ENCODE measurements at places on chromosomes 5 and 9.

GRCh38 chr5:78113689-78114264 lies 180.7 kb downstream of the AP3B1 start:
- no peak for DNase-seq

- no peak for DNase-seq
Observed at GRCh38 chr9:90569511-90569910, 73.1 kb downstream of the DIRAS2 start.

DNA sequence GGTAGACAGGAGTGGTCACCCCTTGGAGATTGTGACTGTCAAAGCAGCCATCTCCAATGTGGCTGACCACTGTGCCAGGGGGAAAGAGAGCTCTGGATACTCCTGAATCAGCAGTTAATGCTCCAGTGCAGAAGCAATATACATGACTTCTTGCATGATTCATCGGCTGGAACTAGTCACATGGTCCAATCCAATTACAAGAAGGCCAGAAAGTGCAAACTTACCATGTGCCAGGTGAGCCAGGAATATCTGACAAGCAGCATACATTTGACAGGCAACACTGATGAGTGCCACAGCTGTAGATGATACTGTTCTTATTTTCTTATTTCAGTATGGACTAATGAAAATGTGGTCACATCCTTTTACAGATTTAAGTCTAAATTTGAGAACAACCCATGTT lies 440.0 kb upstream of the MPDZ start:
- DNase-seq = peak; percentile 29

DNA sequence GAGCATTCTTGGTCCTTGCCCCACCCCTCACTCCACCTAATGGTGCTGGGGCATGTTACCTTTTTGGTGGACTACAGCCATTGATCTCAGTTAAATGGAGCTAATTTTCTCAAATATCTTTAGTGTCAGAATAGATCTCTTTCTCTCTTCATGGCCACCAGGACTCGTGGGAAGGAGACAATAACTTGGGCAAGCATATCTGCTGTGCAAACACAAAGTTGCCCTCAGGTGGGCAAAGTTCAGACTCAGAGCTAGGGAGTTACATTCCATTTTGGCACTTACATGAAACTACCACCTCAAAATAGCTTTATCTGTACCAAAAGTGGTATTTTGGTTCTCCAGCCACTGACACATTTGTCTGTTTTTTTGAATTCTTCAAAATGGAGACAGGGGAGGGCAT lies 671.9 kb upstream of the KLF4 start:
- DNase-seq = no peak

- no peak for DNase-seq
Observed at GRCh38 chr9:70998962-70999361, 122.5 kb downstream of the TRPM3 start.

- DNase-seq = peak; percentile 16
Observed at GRCh38 chr9:73176450-73176875, 24.8 kb downstream of the ANXA1 start.

GRCh38 chr5:149268928-149269557 lies 2.6 kb upstream of the AFAP1L1 start:
- peak; percentile 78 for DNase-seq

- DNase-seq = no peak
Observed at GRCh38 chr9:97558701-97559101, 57.2 kb downstream of the TMOD1 start.

DNA sequence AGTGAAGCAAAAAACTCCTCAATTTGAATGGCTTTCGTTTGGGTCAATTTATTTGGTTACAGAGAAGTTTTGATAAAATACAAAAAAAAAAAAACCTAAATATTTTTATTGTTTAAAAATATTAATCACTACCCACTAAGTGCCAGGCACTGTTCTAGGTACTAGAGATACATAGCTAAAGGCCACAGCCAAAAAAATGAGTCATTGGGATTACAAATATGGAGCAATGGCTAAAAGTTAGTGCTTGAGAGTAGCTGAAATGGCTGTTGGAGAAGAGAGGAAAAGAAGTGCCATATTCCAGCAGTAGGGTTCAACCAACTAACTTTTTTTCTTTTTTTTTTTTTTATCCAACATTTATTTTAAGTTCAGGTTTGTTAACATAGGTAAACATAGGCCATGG lies 130.1 kb upstream of the PTGER4 start:
- DNase-seq = no peak

DNA sequence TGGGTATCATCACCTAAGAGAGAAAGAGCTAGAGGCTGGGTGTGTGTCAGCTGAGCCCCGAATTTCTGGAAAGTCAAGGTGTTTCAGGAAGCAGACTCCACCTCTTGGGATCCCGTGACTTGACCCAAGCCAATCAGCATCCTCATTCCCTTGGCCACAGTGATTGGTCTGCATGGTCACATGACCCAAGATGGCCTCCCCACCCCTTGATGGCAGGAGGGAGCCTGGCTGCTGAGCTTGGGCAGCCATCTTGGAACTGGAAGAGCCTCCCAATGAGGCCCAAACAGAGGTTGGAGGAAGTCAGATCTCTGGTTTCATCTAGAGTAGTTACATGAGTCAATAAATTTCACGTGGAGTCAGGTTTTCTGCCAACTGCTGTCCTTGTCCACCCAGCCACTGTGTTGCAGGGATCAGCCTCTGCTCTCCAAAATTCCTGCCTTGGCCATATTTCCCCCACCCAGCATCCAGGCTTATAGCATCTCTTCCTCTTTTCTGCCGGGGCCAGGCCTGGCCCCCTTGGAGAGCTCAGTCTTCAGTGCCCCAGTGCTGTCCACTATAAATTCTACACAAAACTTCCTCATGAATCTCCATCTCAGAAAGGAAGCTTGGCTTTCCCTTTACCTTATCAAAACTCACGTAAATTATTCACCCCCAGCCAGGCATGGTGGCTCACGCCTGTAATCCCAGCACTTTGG lies 17.2 kb upstream of the SUSD3 start:
- peak; percentile 12 for DNase-seq
